A549 treated with dexamethasone at 1 μM for 4 hours (cell line): ENCODE measurements at places on chromosomes 12 and 14. TPM values are rescaled to one million over a fixed set of nuclear protein-coding genes. Genes with fewer than 3 reads are reported as not detected.

The AKAP5 gene
- total RNA-seq: 0.26 to 0.49 TPM (median 0.33 TPM) in 5 replicates

The SRRM4 gene
- not detected in 5 replicates for total RNA-seq

The GPR135 gene
- 0.51 to 1.1 TPM (median 0.86 TPM) in 5 replicates for total RNA-seq

The TDRD9 gene
- 0.15 to 0.34 TPM (median 0.23 TPM) in 5 replicates for total RNA-seq

The BHLHE41 gene
- 0.22 to 1.7 TPM (median 0.47 TPM) in 5 replicates for total RNA-seq

The OR4K17 gene
- not detected in 5 replicates for total RNA-seq

The ARHGEF25 gene
- 4.0 to 6.5 TPM (median 5.0 TPM) in 5 replicates for total RNA-seq

The BRI3BP gene
- total RNA-seq: 15.5 to 23.3 TPM (median 21.5 TPM) in 5 replicates

The CNTN1 gene
- 41.8 to 71.5 TPM (median 59.8 TPM) in 5 replicates for total RNA-seq

The ENDOU gene
- total RNA-seq: 0.07 to 0.09 TPM in 2 of 5 replicates, not detected in the others

The ATP2B1 gene
- 54.9 to 65.9 TPM (median 58.7 TPM) in 5 replicates for total RNA-seq
